Activated naive CD8-positive, alpha-beta T cell treated with anti-CD3 and anti-CD28 coated beads, Interleukin-2, amount 50 U/mL, for 16 hours (primary cell): ENCODE measurements at places on chromosomes 16 and 17.

DNA sequence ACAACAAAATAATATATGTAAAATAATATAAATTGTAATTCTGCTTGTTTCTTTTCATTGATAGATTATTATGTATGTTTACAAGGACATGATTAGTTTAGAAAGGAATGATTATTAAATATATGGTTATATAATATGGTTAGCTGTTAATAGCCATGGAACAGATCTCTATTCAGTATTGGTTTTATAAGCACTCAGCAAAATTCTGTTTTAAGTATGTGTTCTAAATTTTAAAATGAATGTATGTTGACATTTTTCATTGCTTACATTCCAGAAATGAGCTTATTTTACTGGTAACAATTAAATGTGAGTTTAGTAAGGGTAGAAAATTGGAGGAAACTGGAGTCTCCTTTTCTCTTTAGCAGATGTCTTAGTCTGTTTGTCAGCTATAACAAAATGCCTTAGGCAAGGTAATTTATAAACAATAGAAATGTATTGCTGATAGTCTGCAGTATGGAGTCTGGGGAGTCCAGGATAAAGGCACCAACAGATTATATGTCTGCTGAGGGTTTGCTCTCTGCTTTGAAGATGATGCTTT lies 45.4 kb downstream of the NFAT5 start:
- no peak for DNase-seq

DNA sequence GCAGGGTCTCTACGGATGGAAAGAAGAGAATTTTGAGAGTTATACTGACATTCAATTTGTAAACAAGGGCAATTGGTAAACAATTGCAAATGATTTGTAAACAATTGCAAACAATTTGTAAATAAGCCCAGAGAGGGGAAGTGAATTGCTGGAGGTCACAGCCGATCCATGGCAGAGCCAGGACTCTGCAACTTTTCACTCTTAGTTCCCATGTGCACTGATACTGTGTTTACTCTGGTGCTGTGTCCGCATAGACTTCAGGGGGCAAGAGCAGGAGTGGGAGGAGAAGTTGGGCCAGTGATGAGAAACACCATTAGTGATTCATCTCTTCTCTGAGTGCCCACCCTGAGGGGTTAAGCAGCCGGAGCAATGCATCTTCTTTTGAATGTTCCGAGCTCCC lies 14.0 kb downstream of the SCNN1G start:
- DNase-seq, result no peak

DNA sequence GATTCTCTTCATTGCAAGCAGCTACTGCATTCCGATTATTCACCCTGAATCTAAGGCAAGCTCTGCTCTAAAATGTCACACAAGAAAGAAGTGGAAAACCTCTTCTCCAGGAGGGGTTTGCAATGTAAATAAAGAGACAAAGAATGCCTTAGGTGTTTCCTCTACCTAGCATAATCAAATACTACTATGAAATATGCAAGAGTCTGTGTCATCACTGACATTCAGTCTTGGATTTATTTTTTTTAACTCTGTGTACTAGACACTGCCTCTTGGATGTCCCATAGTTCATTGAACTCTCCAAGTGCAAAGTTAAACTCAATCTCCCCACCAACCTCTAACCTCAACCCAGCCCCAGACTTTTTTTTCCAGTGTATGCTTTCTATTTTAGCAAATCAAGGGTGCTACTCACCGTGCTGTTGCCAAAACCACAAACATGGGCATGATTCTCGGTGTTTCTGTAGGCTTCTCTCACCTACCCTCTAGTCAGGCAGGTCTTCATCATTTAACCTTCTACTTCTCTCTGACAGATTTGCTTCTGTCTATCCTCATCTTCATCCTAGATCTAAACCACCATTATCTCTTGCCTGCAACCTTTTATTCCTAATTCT lies 329.1 kb downstream of the CDH13 start:
- no peak for DNase-seq

DNA sequence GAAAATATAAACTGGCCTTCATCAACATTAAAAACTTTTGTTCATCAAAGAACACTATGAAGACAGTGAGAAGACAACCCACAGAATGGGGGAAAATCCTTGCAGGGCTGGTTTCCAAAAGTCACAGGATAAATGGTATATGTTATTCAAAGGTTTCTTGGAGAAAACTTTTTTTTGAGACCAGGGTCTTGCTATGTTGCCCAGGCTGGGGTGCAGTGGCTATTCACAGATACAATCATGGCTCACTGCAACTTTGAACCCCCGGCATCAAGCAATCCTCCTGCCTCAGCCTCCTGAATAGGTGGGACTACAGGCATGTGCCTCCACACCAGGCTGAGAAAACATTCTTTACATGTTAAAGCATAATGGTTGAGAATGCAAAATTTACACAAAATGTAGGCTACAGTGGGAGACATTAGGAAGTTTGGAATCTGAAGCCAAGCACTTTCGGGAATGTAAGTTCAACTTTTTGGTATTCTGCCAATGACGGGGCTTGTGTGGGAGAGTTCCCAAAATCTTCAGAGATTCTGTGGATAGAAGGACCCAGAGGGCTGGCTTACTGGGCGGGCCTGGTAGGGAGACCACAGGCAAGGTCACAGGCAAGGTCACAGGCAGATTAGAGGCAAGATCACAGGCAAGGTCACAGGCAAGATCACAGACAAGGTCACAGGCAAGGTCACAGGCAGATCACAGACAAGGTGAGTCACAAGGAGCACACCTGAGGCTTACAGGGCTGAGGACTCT lies 24.2 kb upstream of the ATP2A3 start:
- no peak for DNase-seq

GRCh38 chr17:18626152-18626870 lies 17.9 kb downstream of the TBC1D28 start:
- no peak for DNase-seq

- peak; percentile 58 for DNase-seq
Measured at GRCh38 chr17:50026837-50027171, 29.1 kb upstream of the ITGA3 start.

DNA sequence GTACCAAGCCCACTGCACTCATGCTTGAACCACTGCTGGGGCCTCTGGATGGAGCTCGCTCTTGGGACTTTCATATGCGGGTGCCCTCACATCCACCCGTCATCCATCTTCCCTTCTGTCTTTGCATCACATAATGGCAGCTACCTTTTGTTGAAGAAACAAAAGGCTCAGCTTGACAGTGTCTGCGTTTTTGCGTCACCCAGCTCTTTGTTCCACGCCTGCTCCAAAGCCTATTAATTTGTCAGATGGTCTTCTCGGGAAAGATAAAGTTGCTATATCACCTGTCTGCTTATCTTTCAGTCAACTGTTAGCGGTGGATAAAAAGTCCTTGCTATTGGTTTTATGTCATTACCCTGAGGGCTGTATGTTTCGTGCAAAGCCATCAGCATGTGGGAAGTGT lies 18.1 kb upstream of the BCO1 start:
- DNase-seq, result no peak

GRCh38 chr16:62638964-62639870 lies 603.0 kb upstream of the CDH8 start:
- DNase-seq, result no peak

DNA sequence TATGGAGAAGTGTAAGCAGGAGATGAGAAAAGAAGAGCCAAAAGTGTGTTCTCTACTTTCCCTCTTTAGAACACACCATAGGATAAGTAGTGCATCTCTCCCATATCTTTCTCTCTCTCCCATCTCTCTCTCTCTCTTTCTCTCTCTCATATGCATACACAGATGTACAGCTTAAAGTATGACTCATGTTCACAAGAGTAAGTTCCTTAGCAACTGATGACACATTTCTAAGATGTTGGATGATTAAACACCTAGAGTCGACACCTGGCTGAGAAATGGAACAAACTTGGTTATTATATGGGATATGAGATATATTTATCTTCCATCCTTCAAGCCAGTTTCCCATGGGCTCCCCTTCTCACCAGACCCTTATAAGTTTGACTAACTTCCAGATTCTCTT lies 113.5 kb downstream of the TMEM132E start:
- DNase-seq, result no peak

- DNase-seq, result no peak
Measured at GRCh38 chr17:4898927-4899326, 409 bp upstream of the C17orf107 start.

- no peak for DNase-seq
Measured at GRCh38 chr17:34763728-34764665, 184.6 kb downstream of the TMEM132E start.

DNA sequence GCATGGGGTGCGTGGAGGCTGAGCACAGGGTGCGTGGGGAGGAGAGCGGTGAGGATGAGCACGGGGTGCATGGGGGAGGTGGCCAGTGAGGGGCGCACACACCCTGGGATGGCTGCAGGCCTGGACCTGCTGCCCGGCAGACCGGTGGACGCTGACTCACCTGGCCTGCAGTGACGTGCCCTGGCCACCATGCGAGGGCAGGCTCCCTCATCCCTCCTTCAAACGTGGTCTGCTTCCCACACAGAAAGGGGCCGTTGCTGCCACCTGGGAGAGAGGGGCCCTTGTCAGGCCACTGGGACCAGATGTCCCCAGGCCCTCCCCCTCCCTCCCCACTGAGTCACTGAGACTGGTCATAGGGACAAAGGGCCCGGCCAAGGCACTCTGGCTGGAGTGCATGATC lies 20.1 kb upstream of the APRT start:
- no peak for DNase-seq

GRCh38 chr17:50559674-50560184 lies 786 bp upstream of the CACNA1G start:
- DNase-seq, result no peak

GRCh38 chr16:86074651-86075487 lies 175.9 kb downstream of the IRF8 start:
- no peak for DNase-seq

- DNase-seq, result no peak
Measured at GRCh38 chr17:65565559-65565958, 4.1 kb upstream of the AXIN2 start.

- DNase-seq, result no peak
Measured at GRCh38 chr17:2090804-2091534, 36.1 kb downstream of the HIC1 start.

- DNase-seq, result no peak
Measured at GRCh38 chr17:20271011-20271610, 196.2 kb downstream of the LGALS9B start.

- no peak for DNase-seq
Measured at GRCh38 chr16:84511831-84512230, 7.4 kb upstream of the MEAK7 start.

DNA sequence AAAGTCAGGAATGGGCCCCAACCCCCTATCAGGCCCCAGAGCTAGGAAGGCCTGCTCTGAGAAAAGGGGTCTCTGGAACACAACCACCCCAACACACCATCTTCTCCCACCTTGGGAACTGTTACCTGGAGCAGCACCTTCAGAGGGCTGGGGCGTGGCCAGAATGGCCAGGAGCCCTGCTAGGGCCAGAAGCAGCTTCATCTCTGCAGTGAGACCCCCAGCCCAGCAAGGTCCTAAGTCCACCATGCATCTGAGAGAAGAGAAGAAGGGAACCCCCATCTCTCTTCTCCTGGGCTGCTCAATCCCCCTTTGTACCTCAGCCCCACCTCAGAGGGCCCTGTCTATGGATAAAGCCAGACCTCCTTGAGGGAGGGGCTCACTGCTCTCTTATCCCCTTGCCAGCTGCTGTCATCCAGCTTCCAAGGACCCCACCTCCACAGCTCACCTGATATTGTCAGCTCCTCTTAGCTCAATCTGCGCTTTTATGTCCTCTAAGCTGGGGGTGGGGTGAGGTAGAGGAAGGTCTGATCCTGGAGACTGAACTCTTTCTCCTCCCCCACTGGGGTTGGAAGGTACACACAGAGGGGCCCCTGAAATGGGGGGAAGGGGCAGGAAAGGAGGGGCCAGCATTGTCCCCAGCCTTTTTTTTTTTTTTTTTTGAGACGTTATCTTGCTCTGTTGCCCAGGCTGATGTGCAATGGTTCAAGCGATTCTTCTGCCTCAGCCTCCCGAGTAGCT lies at the start of gene MPO:
Gene MPO (minus strand): TSS at position 456 of the 738 bp plus-strand sequence. CDS start 177 bp downstream, at position 279.
- no peak for DNase-seq

GRCh38 chr17:81840826-81841778 lies 6.3 kb upstream of the PPP1R27 start:
- no peak for DNase-seq

GRCh38 chr17:42411361-42411760 lies 11.7 kb downstream of the CAVIN1 start:
- no peak for DNase-seq

DNA sequence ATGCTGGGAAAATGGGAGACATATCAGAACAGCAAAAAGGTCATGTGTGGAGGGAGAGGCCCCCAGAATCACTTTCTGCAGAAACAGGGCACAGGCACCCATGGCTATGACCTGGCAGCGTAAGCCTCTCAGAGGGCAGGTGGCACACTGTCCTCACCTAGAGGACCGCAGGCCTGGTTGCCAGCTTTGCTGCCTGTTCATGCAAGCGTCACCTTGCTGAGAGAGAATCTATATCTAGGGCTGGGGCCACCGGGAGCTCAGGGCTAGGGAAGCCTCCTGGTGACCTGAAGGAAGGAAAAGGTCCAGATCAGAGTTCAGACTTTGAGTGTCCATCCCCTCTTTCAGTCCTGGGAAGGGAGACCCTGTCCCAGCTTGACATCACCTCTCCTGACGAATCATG lies 78.7 kb downstream of the GOSR1 start:
- no peak for DNase-seq

DNA sequence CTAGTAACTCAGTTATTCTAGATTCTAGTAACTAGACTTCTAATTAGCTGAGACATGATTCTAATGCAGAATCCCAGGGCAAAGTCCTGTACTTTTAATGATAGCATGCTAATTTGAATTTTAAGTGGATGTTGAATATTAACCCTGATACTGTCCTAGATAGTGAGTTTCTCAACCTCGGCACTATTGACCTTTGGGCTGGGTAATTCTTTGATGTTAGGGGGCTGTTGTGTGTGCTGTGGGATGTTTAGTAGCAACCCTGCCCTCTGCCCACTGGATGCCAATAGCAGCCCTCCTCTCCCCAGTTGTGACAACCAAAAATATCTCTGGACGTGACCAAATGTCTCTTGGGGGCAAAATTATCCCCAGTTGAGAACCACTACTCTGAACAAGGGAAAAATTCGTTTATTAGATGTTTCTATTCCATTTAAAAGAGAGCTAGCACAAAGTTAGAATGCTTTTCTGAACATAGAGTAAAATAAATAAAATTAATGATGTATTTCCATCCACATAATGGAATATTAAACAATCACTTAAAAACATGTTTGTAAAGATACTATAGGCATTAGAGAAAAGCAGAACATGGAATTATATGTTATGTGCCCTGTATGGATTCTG lies 30.2 kb downstream of the SALL1 start:
- DNase-seq, result no peak

GRCh38 chr16:6558661-6559060 lies 774.0 kb upstream of the RBFOX1 start:
- no peak for DNase-seq

DNA sequence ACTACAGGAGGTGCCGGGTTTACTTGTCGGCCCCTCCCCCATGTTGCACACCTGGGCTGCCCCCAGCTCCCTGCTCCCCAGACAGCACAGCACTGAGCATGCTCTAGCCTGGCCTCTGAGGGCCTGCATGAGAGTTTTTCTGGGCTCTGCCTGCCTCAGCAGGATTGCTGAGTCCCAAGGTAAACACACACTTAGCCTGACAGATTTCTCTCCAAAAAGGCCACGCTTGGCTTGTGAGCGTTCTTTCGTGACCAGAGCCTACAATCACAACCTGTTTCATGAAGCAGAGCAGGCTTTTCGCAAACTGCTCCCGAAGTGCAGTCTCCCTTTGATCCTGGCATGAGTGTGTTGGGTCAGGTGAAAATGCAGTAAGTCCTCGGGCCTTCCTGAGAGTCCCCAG lies 9.8 kb upstream of the CD300E start:
- DNase-seq, result no peak
